ENCODE measurements at places on chromosomes 7 and 10.

DNA sequence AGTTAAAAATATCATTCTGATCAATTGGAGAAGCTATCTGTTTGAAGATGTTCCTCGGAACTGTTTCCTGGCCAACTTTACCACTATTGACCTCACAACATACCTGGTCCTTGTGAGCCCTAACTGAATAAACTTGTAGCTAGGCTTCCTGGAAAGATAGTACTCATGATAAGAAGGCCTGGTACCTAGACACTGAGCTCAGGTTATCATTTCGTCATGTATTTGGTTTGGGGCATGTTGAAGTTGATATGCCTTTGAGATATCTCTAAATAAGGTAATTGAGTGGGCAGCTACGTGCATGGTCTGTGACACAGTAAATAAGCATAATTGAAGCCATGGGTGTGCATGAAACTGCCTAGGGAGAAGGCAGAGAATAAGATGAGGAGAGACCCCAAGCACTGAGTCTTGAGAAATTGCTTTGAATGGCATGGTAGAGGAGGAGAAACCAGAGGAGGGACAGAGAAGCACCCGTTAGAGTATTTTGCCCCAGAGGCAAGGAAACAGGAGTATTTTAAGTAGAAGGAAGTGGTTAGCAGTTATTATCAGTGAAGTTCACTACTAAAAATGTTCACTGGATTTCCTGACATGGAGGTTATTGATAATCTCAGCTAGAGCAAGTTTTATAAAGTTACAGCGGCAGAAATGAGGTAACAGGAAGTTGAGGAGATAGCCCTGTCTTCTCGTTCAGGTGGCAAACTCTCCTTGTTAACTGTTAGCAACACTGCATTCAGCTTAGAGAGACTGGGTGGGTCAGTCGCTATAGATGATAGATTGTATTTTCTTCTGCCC, 55.6 kb downstream of the CC2D2B start:
- DNase-seq = no peak

DNA sequence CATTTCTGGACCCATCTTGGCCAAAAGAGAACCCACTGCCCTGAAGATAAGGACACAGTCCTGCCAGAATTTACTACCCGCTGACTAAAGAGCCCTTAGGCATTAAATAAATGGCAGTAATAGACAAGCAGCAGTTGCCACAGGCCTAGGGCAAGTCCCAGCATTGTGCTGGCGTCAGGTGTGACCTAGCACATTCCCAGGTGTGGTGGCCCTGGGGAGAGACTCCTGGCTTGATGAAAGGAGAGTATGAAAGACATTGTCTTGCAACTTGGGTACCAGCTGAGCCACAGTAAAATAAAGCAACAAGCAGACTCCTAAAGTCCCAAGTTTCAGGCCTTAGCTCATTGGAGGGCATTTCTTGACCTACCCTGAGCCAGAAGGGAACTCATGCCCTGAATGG, 715.7 kb upstream of the SORCS1 start:
- DNase-seq = no peak

DNA sequence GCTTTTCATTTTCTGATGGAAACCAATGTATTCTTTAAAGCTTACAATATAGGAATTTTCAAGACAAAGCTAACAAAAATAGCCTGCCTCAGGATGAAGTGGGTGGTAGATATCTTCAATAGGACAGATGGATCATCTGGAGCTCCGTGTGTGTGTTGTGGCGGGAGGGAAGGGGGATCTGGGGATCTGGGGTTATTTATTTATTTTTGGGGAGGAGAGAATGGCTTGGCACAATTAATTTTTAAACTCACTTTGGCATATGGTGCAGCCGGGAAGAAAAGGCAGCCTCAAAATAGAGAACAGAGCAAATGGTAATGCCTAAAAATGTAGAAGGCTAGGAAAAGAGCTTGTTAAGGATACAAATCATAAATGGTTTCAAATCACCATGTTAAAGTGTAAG, 11.6 kb upstream of the ABLIM1 start:
- DNase-seq = no peak

- no peak for DNase-seq
Observed at GRCh38 chr7:117673839-117674238, 194.0 kb downstream of the CFTR start.

DNA sequence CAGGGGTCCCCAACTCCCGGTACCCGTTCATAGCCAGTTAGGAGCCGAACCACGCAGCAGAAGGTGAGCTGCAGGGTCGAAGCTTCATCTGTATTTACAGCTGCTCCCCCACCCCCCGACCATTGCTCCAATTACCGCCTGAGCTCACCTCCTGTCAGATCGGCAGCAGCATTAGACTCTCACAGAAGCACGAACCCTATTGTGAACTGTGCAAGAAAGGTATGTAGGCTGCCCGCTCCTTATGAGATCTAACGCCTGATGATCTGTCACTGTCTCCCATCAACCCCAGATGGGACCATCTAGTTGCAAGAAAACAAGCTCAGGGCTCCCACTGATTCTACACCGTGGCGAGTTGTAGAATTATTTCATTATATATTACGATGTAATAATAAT, 14.6 kb upstream of the AZGP1 start:
- DNase-seq = no peak

DNA sequence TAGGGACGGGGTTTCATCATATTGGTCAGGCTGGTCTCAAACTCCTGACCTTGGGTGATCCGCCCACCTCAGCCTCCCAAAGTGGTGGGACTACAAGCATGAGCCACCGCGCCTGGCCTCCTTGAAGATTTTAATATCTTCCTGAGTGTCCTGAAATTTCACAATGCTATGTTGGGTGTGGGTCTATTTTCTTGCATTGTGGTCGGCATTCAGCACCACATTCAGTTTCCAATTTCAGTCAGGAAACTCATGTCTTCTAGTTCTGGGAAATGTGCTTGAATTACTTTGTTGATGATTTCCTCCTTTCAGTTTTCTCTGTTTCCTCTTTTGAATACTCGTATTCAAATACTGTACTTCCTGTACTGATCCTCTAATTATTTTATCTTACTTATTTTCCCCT, 49.3 kb upstream of the IL6 start:
- no peak for DNase-seq

DNA sequence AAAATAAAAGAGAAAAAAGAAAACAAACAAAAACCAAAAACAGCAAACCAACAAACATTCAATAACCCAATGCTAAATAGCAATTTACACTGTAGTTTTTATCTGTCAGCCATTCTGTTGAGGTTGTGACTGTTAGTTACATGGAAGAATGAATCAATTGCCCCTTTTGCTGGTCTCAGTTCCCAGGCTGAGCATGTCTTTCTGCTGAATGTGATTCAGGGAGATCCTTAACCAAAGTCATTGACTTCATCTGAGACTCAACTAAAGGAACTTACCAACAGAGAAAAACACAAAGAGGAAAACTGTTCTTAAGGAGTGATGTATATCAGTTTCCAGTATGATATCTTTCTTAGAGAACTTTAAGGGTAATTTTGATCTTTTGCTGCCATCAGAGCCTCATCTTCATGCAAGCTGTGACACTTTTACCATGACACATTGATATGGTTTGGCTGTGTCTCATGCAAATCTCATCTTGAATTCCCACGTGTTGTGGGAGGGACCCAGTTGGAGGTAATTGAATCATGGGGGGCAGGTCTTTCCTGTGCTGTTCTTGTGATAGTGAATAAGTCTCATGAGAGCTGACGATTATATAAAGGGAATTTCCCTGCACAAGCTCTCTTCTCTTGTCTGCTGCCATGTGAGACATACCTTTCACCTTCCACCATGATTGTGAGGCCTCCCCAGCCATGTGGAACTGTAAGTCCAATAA, 469.8 kb downstream of the KIF20B start:
- DNase-seq = no peak

- DNase-seq = no peak
Observed at GRCh38 chr10:2772816-2773631, 294.3 kb upstream of the PFKP start.

- DNase-seq = no peak
Observed at GRCh38 chr7:24738577-24738976, 18.7 kb downstream of the GSDME start.

DNA sequence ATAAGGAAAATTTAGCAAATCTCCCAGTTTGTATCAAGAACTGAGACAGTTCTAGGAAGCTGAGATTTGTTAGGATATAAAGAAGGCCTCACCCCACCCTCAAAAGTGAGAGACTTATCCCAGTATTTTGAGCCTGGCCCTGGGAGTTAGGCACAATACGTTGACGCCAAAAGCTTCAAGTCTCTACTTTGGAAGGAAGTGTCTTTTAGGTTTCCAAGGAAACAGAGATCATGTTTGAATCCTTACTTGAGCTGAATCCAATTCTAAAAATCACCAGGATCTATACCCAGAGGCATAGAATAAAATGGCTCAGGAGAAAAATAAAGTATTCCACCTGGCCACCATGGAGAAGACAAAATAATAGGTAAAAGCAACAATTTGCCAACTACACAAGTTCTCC, 115.9 kb upstream of the NRG3 start:
- DNase-seq = no peak

DNA sequence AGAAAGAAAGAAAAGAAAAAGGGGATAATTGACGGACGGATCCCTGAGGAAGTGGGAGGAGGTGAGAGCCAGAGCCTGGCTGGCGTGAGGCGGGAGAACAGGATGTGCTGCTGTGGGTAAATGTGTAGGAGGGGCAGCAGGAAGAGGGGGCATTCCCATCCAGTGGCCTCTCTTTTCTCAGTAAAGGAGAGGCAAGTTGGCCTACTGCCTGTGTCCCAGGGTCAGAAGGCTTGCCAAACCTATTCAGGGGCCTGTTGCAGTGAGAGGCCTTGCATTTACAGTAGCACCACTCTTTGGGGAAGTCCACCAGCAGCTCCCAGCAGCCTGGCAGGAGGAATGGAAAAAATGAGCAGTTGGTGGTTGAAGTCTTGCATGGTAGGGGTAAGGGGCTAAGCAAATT, 26.6 kb upstream of the ASCC1 start:
- no peak for DNase-seq

DNA sequence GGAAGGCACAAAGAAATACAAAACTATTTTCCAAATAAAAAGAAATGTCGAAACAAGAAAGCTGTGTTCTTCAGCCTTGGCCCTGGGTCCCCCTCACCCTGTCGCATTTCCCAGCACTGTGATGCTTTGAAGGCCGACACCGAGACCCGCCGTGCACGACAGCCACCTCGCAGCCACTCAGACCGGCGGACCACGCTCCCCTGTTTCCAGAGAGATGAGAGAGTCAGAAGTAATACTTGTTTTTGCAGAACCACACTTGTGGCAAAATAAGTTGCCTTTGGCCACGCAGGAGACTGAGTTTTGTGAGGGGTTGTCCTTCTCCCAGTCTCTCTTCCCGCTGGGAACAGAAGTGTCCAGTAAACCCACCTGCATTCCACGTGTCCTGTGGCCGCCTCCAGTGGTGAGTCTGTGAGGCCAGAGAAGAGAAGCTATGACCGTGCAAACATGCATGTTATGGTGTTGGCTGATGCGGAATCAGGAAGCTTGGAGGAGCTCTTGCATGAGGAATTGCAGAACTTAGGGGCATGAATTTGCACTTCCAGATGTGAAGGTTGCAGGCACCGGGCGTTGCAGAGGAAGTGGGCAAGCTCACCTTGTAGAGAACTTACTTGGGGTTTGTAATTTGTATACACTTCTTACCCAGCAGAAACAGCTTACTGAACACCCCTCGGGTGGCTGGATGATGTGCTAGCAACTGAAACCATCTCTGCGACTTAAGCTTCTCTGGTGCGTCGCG, 194.5 kb downstream of the EBF3 start:
- DNase-seq = no peak

GRCh38 chr10:89241026-89241425, 10.5 kb downstream of the LIPA start:
- DNase-seq = no peak

GRCh38 chr10:13717936-13718772, 131.4 kb downstream of the PRPF18 start:
- DNase-seq = no peak

- no peak for DNase-seq
Observed at GRCh38 chr10:70681731-70682005, 9.4 kb downstream of the ADAMTS14 start.

GRCh38 chr7:1546274-1546908, 9.6 kb downstream of the TMEM184A start:
- DNase-seq = no peak

DNA sequence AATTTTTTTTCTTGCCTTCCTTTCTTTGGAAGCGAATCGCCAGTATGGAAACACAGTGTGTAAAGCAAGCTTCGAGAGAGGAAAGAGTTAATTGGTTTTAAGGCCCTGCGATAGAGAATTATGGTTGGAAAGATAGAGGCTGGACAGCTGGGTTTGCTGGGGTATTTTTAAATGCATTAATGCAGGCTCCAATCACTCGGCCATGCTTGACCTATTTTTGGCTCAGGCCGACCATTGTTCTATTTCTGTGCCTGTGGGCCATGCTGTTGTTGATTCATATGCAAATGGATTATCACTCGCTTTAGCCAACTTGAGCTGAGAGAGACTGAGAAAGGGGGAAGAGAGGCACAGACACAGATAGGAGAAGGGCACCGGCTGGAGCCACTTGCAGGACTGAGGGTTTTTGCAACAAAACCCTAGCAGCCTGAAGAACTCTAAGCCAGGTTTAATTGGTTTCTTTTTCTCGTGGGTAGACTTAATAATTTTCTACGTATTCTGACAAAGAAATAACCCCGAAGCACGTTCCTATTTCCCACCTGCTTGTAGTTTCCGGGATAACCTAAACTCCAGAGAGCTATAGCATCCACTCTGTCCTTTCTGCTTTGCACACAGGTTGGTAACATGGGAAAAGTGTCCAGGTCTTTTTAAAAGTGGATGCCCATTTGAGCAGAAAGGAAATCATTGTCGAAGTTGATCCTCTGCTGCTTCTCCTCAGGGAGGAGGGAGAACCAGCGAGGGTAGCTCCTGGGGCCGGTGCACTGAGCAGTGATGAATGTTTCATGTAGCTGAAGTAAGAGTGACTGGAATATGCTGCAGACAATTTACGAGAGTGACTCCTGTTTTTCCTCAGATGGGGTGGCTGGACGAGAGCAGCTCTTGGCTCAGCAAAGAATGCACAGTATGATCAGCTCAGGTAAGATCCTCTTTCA, at the start of gene HDAC9:
Gene HDAC9, plus strand, starts transcription at position 338 of the 929 bp plus-strand sequence. Its CDS starts 554 bp downstream, at position 892.
- DNase-seq = no peak

GRCh38 chr10:29657719-29658274, 23.0 kb upstream of the SVIL start:
- DNase-seq = no peak

- no peak for DNase-seq
Observed at GRCh38 chr7:19294619-19295018, 149.4 kb upstream of the FERD3L start.

DNA sequence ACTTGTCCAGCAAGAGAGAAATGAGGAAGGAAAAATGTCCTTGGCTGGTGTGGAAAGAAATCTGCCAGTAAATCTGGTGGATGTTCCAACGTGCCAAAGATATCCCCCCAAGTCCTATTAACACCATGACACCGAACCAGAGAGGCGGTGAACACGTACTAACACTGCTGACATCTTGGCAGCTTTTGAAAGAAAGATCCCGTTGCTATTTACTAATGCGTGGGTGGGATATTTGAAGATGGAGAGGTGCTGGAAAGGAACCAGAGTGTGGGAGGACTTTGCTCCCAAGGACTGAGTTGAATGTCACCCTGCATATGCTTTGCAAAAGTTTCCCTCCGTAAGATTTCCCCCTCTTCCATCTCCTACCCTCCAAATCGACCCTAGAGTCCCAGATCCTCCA, 7.9 kb downstream of the CCDC3 start:
- no peak for DNase-seq

GRCh38 chr7:1200045-1200444, 32.6 kb upstream of the UNCX start:
- DNase-seq = no peak

Data from GM12891 (cell line).